ENCODE measurements at places on chromosomes 16 and 17.

DNA sequence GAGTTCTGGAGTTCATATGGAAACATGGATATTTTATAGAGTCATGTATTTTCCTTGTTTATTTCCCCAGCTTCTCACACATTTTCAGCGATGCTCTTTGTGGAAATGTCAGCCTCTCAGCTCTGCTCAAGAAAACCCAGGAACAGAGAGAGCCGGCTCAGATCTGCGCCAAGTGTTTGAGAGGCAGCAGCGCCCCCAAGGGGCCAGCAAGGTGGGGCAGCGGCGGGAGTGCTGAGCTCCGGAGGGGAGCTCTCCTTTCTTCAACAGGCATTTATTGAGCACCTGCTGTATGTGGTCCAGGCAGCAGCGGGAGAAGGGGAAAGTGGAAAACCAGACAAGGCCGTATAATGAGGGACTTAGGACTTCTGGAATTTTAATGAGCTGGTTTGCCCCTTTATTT, 421.1 kb upstream of the C16orf82 start:
- no peak for DNase-seq

GRCh38 chr17:37820313-37820994, 75.6 kb upstream of the HNF1B start:
- no peak for DNase-seq

DNA sequence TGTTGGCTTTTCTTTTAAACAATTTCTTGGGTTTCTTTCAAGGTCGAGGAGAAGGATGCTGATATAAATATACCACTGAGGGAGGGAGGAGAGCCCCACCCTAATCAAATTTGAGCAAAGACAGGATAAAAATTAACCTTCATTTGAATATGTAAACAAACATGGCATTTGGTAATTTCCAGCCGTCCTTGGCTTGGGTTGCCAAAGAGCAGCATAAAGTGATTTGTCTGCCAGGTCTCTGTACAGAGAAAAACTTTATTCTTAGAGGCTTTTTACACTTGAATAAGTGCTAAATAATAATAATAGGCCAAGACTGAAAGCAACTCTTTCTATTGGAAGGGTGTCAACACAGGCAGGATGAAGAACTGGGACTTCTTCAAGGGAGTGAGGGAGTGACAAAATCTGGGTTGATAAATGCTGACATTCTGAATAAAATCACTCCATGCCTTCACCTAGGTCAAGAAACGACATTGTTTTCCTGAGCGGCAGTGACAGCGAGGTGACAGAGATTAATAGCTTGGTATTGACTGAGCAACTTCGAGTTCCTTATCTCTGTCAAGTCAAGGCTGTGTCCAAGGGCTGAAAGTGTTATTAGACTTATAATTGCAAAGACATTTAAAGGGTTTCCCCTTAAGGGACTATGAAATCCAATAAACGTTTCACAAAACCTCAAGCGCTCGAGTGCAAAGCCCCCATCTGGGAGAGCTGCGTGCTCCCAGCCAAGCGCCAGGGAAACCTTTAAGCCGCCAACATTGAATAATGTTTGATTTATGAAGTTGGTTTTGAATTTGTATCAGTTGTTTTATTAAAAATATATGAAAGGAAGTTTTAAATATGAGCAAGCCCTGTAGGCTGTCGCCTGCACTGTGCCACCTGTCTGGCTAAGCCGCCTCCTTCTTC, 269.5 kb upstream of the N4BP1 start:
- DNase-seq: no peak

DNA sequence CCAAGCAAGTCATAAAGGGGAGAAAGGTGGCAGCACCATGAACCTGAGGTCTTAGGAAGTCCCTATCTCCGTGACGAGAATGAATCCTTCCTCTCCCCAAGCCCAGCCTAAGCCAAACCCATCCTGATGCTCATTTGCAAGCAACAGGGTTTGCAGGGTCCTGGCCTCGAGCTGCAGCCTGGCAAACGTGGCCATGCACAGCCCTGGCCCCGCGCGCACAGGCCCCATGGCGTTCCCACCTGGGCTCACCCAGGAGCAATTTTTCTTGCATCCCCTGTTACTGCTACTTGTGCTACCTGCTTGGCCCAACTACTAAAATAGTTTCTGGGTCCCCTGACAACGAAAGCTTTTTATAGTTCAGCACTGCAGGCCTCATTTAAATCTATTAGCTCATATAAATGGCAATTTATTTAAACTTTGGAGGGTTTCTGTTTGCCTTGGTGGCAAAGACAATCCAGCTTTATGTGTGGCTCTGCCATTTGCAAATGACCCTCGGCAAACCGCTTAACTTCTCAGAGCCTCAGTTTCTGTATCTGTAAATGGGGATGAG, 141.5 kb downstream of the C16orf78 start:
- no peak for DNase-seq

DNA sequence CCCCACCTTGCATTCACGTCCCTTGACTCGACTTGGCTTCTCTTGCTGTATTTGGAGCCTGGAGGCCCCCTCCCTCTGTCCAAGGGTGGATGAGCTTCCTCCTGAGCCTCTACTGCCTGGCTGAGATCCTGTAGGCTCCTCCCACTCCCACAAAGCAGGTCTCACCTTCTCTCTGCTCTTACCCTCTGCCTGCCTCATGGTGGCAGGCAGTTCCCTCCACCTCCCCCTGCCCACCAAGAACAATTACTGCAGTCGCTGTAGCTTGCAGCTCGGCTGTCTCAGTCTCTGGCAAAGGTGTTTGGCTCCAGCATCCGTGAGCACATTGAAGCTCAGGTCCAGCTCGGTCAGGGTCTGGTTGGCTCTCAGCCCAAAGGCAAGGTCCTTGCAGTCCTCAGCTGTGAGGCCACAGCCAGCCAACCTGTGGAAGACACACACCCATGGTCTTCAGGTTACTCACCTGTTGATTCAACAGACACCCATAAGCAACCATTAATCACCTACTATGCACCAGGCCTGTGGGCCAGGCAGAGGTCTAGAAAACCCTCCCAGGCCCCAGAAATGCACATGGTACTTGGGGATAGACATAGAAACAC, 42.6 kb downstream of the NLRP1 start:
- DNase-seq: no peak

GRCh38 chr17:45228763-45229539, 7.3 kb downstream of the FMNL1 start:
- DNase-seq: no peak

DNA sequence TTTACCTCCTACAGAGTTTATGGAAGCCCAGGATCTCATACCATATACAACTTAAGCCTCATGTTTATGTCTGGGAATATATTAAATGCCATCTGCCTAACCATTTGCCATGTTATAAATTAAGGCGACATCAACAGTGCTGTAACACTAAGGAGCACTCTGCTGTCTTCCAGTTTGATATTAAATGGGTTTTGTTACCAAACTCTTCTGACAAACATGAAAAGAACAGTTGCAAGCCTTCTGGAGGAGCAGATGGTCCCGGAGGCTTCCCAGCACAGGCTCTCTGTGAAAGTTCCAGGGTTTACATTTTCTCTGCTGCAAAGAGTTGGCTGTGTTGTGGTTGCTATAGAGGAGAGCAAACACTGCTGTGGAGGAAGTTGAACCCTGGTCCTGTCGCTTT, 545.3 kb upstream of the SALL1 start:
- peak; percentile 90 for DNase-seq

DNA sequence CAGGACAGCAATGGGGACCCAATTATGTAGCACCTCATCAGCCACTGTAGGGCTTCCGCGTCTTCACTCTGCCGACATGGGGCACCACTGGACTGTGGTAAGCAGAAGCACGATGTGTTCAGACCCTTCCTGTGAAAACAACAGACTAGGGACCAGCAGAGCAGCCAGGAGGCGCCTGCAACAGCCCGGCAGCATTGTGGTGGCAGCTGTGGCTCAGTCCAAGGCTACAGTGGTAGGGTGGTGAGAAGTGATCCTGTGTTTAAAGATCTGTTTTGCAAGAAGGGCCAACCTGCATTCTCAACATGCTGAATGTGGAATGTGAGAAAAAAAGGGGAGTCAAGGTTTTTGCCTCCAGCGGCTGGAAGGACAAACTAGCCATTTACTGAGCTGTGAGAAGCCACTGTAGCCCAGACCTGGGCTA, 80.8 kb downstream of the GAS7 start:
- DNase-seq: no peak
